ENCODE measurements at places on chromosomes 4 and X. TPM values are rescaled to one million over a fixed set of nuclear protein-coding genes. Genes with fewer than 3 reads are reported as not detected.

DNA sequence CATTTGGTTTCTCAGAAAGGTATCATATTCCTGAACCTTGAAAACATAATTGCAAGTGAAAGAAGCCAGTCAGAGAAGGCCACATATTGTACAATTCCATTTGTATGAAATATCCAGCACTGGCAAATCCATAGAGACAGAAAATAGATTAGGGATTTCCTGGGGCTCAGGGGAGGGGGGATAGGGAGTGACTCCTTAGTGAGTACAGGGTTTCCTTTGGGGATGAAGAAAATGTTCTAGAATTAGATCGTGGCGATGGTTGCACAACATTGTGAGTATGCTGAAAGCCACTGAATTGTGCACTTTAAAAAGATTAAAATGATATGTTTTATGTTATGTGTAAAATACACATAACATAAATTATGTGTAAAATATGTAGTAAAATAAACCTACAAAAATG lies 10.3 kb downstream of the XPNPEP2 start:
- DNase-seq = no peak

DNA sequence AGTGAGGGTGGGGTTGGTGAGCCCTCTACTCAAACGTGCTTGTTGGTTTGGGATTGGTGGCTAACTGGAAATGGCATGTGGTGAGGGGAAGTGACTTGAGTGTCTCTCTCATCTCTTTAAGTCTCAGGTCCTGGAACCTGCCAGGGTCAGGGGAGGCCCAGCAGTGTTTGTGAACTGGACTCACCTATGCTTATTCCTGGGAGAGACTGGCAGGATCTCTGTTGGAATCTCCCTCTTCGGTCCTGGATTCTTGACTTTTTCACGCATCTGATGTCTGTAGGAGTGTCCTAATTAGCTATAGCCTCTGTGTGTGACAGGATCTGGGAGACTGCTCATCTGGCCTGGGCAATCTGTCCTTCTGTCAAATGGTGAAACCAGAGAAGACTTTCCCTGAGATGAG lies 7.2 kb upstream of the EFNB1 start:
- DNase-seq = no peak

DNA sequence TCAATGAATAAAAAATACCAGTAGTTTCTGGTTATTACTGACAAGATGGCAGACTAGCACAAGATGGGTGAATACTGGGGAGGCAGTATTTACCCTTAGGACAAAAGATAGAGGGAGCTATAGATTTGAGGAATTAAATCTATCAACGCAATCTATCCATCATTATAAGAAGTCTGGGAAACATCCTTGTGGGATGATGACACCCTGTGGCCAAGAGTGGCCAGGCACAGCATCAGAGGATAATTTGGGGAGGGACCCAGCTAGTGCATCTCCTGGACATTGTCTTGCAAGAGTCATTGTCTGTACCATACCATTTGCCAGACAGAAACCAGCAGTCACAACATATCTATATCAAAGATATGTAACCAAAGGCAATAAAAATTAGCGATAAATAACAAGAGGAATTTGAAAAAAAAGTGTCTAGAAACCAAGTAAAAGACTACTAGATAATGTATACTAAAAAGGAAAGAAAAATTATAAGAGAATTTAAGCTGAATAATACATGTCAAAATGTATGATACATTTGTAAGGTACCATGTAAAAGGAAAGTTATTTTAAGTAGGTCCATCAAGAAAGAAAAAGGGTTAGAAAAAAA lies 22.9 kb downstream of the KCTD8 start:
- DNase-seq = peak; percentile 48

DNA sequence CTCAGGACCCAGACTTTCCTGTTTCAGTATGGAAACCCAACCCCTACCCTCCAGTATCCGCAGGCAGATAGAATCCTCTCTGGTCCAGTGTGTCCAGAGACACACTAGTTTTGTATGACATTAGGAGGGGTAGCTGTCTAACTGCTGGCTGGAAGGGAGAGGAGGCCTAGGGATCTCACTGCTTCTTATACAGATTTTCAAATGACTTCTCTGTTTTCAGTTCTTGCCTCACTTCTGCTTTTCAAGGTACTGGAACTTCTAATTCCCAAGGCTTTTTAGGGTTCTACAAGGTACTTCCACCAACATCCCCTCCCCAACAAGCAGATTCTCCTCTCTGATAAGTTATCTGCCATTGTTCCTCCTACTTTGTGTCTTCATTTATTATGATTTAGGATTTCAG lies 6.1 kb downstream of the SGCB start:
- no peak for DNase-seq

GRCh38 chr4:106893903-106894302 lies 142.2 kb downstream of the DKK2 start:
- DNase-seq = no peak

DNA sequence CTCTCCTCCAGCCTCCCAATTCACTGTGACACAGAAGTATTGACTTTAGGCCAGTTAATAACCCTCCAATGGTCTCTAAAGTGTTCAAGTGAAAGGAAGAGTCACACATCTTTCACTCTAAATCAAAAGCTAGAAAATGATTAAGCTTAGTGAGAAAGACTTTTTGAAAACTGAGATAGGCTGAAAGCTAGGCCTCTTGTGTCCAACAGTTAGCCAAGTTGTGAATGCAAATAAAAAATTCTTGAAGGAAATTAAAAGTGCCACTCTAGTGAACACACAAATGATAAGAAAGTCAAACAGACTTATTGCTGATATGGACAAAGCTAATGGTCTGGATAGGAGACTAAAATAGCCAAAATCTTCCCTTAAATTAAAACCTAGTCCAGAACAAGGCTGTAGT lies 687.2 kb downstream of the TRIML1 start:
- DNase-seq = no peak

DNA sequence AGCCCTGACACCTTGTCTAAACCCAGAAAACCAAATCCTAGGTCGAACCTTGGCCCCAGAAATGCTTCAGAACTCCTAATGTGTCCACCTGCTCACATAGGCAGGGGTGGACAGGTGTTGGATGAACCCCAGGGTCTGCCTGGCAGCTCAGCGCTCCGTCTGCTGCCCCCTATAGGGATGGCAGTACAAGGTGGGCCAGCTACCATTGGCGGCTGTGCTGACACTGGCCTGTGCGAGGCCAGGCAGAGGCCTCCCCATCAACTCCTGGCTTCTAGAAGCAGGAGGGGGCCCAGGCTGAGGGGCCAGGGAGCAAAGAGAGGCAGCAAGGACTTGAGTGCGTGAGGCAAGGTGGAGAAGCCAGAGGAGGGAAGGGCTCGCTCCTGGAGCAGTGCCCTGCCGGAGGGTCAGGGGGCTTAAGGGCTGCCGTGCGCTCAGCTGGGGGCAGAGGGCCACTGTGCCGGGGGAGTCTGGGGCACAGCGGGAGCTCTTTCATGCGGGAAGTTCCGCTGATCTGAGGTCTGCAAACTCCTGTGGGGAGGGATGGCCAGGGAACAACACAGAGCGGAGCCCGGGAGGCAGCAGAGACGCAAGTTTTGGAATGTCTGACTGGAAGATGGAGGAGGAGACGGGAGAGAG lies 20.6 kb downstream of the CCNQ start:
- DNase-seq = no peak

DNA sequence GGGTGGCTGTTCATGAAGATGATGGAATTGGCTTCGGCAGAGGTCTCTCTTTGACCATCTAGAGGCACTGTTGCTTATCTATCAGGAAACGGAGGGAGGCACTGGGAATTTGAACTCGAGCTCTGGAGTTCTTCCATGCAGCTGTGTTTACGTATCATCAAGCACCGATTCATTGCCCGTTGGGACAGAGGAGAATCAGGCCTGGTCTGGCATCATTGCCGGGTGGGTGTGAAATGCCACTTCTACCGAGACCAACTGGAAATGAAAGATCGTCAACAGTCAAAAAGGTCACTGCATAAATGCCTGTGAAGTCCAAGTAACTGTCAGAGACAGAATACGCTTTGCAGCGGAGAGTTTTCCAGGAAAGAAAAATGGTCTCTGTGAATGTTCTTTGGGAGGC lies 166.9 kb downstream of the ASMT start:
- no peak for DNase-seq

- DNase-seq = no peak
Measured at GRCh38 chrX:4627414-4627813, 914.0 kb upstream of the PRKX start.

DNA sequence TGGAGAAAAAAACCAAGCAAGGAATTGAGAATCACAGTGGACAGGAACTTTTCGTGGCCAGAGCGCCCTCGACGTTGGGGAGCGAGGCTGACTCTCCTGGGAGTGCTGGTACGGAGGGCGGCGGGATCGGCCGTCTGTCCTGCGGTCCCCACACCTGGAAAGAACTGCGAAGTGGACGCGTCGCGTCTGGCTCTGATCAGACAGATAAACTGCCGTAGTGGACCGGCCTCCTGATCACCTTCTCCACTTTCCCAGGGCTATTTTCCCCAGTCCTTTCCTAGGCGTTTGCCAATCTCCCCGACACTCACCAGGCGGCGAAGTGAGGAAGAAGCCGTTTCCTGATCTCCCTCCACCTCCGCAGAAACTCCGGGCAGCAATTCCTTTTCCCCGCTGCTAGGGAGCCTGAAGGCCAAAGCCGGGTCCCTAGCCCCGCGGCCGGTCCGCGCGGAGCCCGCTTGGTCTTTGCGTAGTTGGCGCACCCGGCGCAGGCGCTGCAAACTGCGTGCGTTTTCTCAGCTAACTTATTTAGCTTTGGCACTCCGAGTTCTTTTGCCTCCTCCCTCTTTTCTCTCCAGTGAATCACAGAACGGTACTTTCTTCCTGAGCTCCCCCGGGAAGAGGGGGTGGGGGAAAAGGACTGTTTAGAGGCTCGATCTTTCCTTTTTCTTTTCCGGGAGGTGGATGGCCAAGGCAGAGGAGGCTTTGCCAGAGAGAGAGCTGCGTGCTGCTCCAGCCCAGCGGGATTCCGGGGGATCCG lies at the start of gene ARSJ:
TSS of gene ARSJ (minus strand) at position 500 of the 757 bp plus-strand sequence. CDS start 813 bp downstream, outside the sequence.
- peak; percentile 82 for DNase-seq

- DNase-seq = no peak
Measured at GRCh38 chrX:19094654-19095053, 27.6 kb downstream of the ADGRG2 start.

- peak; percentile 25 for DNase-seq
Measured at GRCh38 chrX:134144231-134144630, 92.8 kb upstream of the CCDC160 start.

GRCh38 chrX:131861088-131861787 lies 161.9 kb upstream of the STK26 start:
- no peak for DNase-seq

DNA sequence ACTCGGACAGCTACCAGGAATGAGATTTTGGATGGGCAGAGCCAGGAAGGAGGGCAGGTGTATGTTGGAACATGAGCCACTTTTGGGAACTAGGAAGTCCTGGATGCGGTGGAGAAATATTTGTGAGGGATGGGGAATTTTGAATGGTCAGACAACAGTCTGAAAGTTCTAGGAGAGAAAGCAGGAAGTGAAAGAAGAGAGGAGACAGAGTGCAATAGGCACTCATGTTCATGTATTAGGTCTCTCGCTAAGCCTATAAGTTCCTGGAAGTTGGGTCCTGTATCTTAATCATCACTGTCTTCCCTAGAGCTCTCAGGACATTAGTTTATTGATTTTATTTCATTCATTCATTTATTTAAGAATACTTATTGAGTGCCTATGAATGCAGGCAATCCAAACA lies 65.7 kb upstream of the CITED1 start:
- no peak for DNase-seq

GRCh38 chr4:90093526-90093925 lies 33.7 kb upstream of the CCSER1 start:
- DNase-seq = no peak

GRCh38 chrX:1384658-1385252 lies 7.2 kb downstream of the SLC25A6 start:
- no peak for DNase-seq

DNA sequence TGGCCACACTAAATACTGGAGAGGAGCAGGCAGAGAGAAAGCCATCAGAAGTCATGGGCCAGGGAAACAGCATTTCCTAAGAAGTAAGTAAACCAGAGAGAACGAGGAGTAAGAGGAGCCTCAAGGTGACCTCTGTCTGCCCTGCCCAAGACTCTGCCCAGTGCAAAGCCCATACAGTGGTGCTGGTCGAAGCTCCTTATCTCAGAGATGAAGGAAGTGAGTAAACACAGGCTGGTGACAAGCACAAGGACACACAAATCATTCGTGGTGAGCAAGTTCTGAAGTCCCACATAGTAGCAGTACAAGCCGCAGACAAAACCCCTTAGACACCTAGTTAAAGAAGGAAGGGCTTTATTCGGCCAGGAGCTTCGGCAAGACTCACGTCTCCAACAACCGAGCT lies 62.7 kb downstream of the DCTD start:
- no peak for DNase-seq

DNA sequence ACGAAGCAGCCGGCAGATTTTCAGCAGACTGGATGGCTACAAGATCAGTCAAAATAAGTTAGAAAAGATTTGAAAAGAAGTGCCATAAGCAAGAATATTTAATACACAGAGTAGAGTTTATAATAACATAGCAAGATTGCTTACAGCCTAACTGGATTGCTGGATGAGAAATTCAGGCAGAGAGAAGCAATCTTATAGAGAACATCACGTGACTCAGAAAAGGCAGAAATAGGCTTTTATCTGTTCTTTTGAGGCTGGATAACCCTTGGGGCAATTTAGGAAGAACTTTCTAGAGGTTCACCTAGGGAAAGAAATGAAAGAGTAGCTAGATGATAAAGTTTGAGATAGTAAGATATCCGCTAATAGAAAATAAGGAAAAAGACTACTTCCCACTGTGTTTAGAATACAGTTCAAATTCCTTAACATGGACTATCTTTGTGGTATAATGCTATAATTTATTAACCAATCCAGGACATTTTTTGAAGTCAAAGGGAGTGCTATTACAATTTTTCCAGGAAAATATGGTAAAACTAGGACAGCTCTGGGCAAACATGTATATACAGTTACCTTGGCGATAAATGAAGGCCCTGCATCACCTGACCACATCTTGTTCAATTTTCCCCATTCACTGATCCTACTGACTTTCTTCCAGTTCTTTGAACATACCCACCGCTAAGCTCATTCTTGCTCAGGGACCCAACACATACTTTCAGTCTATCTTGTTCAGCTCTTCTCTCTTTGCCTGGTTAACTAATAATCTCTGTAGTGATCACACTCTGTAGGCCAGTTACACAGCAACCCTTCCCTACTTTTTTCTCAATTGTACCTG lies 12.7 kb upstream of the SPCS3 start:
- no peak for DNase-seq

DNA sequence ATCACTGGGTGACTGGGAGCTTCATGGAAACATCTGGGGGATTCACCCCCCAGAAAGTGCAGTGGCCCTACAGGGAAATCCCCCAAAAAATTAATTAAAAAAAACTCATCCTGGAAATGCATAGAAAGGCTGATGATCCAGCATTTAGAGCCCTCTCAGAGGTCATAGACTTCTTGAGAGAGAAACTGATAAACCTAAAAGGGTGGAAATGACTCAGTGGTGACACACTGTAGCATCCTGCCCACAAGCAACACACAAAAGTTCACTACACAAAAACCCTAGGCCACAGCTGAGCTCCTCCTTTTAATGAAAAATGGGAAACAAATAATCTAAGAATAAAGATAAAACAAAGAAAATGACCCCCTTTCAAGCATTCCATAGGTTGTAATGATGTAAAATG lies 911.5 kb downstream of the GLUD2 start:
- DNase-seq = no peak

The EREG gene
- total RNA-seq = not detected

The TBX22 gene
- not detected for total RNA-seq

The CXorf49 gene
- total RNA-seq = not detected

The DOCK11 gene
- total RNA-seq = 0.20 TPM

The CT45A1 gene
- not detected for total RNA-seq

The LRP2BP gene
- 0.79 TPM for total RNA-seq

The DCLK2 gene
- 1.2 TPM for total RNA-seq

The PCDH18 gene
- 0.22 TPM for total RNA-seq

The F8 gene
- 3.7 TPM for total RNA-seq

The SPOCK3 gene
- not detected for total RNA-seq
